Left lobe of liver (tissue), 2 donors: ENCODE measurements at places on chromosomes 4 and X. TPM values are rescaled to one million over a fixed set of nuclear protein-coding genes. Genes with fewer than 3 reads are reported as not detected.

GRCh38 chr4:39846705-39847104, 131.0 kb downstream of the PDS5A start:
- DNase-seq = no peak

DNA sequence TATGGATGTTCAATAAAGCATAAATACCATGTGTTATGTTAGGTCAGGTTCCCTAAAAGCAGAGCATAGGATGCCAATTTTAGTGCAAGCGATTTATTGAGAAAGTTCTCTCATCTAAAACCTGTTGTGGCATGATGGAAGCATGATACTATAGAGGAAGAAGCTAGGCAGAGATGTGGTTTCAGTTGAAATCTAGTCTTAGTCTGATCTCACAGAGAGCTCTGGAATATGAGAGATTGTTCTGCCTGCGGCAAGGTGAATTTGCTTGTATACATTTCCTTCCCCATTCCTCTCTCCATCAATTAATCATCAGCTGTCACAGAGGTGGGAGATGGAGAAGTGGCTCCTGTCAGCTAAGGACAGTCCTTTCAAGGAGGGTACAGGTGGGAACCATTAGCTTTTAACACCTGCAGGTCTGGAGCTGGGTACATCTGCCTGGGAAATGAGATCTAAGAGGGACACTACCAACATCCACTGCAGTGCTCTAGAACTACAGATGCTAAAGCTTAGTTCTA, 252.4 kb downstream of the CFAP299 start:
- no peak for DNase-seq

SAGE1 gene
- total RNA-seq = not detected

SULT1E1 gene
- 11.1 TPM for total RNA-seq

MAGEA11 gene
- not detected for total RNA-seq

DNA sequence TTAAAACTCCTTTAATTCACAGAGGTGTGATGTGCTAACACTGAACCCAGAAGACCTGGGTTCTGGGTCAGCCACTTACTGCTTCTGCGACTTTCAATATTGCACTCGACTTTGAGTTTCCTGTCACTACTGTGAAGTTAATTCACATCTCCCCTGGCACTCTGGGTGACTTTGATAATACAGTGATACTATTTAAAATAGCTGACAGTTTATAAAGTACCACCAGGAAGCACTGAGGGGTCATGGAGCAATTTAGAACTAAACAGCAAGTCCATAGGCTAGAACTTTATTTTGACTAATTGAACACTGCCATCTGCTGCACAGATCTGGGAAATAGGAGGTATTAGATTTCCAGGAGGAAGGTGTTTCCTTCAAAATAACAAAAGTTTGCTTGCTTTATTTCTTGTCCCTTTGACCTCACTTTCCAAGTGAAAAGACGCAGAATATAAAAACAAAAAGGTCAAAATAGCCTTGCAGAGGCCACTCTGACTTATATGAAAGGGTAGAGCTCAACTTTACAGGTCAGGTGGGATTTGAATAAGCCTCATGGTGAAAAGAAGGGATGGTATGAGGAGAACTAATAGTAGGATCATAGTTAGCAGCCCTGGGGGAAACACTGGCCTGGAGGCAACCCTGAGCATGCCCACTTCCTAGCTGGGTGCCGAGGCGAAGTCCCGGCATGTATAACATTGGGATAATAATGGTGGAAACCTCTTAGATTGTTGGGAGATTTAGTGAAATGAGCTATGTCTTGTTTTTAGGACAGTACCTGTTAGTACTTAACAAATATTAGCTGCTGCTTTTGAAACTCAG, 53.4 kb downstream of the ZNF518B start:
- no peak for DNase-seq

DNA sequence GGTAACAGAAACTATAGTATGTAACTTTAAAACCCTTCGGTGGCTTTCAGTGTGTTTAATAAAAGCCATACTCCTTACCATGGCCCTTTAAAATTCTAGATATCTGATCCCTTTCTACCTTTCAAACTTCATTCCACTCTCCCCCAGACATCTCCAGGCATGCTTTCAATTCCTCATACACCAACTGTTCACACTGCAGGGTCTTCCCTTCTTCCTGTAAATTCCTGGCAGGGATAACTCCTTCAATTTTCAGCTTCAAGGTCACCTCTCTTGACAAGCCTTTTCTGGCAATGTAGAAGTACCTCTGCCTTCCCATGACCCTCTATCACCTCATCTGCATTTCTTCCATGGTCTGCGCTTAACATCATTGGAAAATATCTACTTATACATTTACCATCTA, 60.8 kb downstream of the WDFY3 start:
- no peak for DNase-seq

- DNase-seq = no peak
Observed at GRCh38 chr4:36385951-36386571, 104.6 kb downstream of the DTHD1 start.

DNA sequence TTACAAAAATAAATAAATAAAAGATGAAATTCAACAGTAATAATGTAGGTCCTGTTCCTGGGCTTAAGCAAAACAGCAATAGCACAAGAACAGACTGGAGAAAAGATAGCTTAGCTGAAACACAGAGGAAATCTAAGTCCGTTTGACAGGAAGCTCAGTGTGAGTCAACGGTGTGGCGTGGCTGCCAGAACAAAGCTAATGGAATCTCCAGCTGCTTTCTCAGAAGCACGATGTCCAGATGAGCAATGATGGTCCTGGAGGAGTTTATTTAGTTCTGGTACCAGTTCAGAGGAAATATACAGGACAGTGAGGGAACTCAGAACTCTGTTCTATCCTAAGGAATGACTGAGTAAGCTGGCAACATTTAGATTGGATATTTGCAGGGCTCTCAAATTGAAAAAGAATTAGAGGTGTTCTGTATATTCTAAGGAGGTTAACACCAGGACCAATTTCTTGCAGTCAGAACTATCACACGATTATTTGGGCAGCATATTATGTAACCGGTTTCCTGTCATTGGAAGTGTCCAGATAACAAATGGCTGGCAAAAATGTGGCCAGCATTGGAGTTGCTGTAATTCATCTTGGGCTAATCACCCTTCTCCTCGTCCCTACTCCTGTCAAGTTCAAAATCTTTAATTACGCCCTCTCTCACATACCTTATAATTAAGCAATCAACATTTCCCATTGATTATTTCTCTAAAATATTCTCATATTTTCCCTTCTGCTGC, 12.7 kb downstream of the GAB3 start:
- DNase-seq = no peak

CT45A1 gene
- not detected for total RNA-seq
